ENCODE measurements at places on chromosomes 11 and 22. TPM values are rescaled to one million over a fixed set of nuclear protein-coding genes. Genes with fewer than 3 reads are reported as not detected.

The FDXACB1 gene
- 1.3 TPM for total RNA-seq

The INPP5J gene
- 15.7 TPM for total RNA-seq

The ATG13 gene
- total RNA-seq, result 34.4 TPM

The SERPING1 gene
- 121 TPM for total RNA-seq

The UBQLN3 gene
- total RNA-seq, result not detected

The SLN gene
- 5.7 TPM for total RNA-seq

The TYR gene
- total RNA-seq, result not detected

The GAB4 gene
- total RNA-seq, result not detected

The OR52E8 gene
- total RNA-seq, result not detected

The OR52I2 gene
- not detected for total RNA-seq

The MUC5AC gene
- not detected for total RNA-seq

The FGF3 gene
- not detected for total RNA-seq

The FJX1 gene
- total RNA-seq, result 1.2 TPM

The CFAP68 gene
- 26.1 TPM for total RNA-seq

The SPON1 gene
- total RNA-seq, result 3.4 TPM

The NAALAD2 gene
- total RNA-seq, result 1.8 TPM

The OR51B2 gene
- not detected for total RNA-seq

The ABCG4 gene
- 1.1 TPM for total RNA-seq

The MMP8 gene
- total RNA-seq, result not detected

The LRRC32 gene
- 30.8 TPM for total RNA-seq

The CRYBB2 gene
- not detected for total RNA-seq

The FOLH1 gene
- total RNA-seq, result not detected

The PHF21B gene
- total RNA-seq, result 0.35 TPM

The MYBPC3 gene
- total RNA-seq, result 2,596 TPM

The HEPHL1 gene
- total RNA-seq, result not detected

The FAM83F gene
- 5.2 TPM for total RNA-seq

The CTSC gene
- total RNA-seq, result 20.3 TPM

The CSF2RB gene
- total RNA-seq, result 3.2 TPM

The ACTN3 gene
- not detected for total RNA-seq

The KCNK4 gene
- total RNA-seq, result not detected

The TSGA10IP gene
- not detected for total RNA-seq

The OR51A4 gene
- not detected for total RNA-seq

The APOL5 gene
- not detected for total RNA-seq

The SLC22A9 gene
- not detected for total RNA-seq

The KBTBD3 gene
- 10.0 TPM for total RNA-seq

The PHLDA2 gene
- total RNA-seq, result 0.99 TPM

The HEPACAM gene
- total RNA-seq, result 0.62 TPM

The C11orf16 gene
- not detected for total RNA-seq

The CTTN gene
- total RNA-seq, result 169 TPM

Data from left ventricle myocardium superior (tissue), 1 donor.